ENCODE measurements at places on chromosomes 5 and 9.

- DNase-seq: no peak
These were observed 57.4 kb downstream of the TMEM38B start for GRCh38 chr9:105751761-105752160.

DNA sequence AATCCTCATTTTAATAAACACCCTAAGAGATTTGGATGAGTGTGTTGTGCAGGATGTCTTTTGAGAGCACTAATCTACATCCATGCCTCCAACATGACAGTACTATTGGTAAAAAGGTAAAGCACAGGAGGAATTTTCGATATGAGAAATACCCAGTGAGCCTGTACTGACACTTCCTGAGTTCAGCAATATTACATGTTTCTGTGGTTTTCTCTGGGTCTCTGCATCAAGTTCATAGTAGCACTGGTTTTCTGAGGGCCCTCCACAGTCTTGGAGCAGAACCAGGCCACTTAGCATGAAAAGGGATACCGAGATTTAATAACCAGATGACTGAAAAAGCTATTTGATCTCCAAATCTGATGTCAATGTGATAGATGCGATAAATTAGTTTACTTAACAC is 524.1 kb downstream of the TMEM38B start:
- no peak for DNase-seq

GRCh38 chr5:91283899-91284298 is 99.2 kb downstream of the ARRDC3 start:
- DNase-seq: peak; percentile 53

DNA sequence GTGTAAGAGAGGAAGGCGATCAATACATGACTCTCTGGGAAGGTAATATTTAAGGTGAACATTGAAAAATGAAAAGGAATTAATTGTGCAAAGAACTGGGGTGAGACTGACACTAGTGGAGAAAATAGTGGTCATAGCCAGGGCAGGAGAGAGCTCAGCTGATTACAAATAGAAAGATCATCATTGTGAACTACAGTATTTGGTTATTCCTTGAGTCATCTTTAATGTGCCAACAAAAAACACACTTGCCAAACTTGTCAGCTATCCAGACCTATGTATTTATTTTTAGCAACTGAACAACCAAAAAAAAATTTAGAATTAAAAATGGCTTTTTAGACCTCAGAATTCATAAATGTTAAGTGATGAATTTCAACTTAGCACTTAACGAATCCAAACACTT is 749.8 kb upstream of the CDH9 start:
- DNase-seq: no peak

- DNase-seq: peak; percentile 34
These were observed 3.2 kb downstream of the RNF208 start for GRCh38 chr9:137218754-137219271.

- DNase-seq: no peak
These were observed 58.1 kb downstream of the ABCA1 start for GRCh38 chr9:104869811-104870210.

GRCh38 chr5:74079971-74080556 is 454.1 kb downstream of the ARHGEF28 start:
- DNase-seq: peak; percentile 20

- no peak for DNase-seq
These were observed 74.5 kb upstream of the TBCA start for GRCh38 chr5:77850536-77851175.

DNA sequence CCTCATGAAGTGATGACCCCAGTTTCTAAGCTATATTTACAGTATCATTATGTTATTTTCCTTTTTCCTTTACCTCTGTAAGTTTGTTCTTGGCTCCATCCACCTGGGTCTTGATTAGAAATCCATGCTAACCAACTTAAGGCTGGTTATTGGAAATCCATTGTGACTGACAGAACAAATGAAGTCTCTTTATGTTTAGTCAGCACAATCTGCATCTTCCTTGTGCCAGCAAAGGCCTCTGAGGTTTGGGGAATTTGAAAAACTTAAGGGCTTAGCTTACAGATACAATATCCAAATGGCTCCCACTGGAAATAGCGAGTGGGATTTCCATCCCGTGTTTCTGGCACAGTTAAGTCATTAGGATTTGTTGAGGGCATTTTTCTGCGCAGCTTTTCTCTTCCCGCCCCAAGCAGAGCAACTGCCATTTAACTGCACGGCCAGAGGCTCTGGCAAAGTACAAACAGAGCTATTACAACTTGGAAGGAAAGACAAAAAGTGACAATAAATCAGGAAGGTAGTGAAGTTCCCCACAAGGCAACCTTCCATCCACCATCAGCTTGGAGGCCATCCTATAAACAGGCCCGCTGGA is 64.2 kb downstream of the DCP2 start:
- DNase-seq: no peak

GRCh38 chr9:18129809-18130334 is 344.1 kb upstream of the ADAMTSL1 start:
- DNase-seq: no peak

- no peak for DNase-seq
These were observed 62.3 kb upstream of the ZFR start for GRCh38 chr5:32506799-32507198.

DNA sequence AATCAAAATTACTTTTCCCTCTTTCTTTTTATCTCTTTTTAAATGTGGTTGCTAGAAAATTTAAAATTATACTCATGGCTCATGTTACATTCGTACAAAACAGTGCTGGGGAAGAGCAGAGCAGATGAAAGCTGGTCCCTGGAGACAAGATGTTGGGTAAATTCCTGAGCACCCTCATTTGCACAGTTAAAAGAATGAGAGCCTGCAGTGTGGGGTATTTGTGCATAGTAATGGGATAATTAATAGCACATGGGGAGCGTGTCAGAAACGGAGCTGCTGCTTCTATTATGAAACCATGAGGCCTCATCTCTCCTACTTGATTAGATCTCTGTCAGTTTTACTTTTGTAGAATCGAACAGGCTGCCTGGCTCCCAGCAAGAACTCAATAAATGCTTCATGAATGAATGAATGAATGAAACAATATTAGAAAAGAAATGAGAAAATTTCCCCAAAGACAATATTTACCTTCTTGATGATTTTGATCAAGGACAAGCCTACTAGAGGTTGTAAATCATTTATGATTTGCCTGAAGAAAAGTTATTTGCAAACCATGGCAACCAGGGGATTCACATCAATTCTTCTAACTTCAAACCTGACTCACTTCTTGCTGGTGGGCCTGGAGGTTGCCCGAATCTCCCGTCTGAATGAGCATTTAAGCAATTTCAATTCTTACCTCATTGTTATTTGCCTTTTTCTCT is 177.2 kb upstream of the TUT7 start:
- no peak for DNase-seq

DNA sequence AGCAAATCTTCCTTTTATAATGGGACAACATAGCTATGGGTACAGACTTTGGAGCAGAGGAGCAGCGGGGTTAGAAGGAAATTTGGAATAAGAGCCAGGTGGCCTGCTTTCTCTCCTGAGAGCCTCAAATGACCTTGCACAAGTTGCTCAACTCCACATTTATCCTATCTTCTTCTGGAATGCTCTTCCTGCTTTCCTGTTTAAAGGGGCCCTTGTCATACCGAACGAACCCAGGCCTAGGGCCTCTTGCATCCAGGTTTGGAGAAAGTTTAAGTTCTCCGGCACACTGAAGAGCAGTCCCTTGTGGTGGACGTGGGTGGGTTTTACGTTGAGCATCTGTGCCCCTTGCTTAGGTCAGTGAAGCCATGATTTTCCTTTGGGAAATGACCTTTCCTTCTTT is 197.9 kb upstream of the NR3C1 start:
- no peak for DNase-seq

GRCh38 chr5:40678460-40679147 is 1.1 kb upstream of the PTGER4 start:
- DNase-seq: peak; percentile 50

- DNase-seq: no peak
These were observed 15.8 kb downstream of the GZMK start for GRCh38 chr5:55039843-55040242.

DNA sequence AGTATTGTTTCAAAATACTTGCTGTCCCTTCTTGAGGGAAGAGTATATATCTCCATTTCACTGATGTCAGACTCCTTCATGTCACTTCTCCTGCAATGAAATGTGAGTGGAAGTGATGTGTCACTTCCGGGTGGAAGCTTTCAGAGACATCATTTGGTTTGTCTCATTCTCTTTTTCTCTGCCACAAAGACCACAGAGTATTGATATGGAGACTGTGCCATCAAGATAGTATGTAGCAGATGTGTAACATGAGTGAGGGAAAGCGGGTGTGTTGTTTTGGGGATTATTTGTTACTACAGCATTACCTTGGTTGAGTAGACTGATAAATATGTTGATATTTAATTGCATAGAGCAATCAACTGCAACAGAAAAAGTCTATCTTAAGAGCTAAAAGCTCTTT is 169.8 kb downstream of the FBXL7 start:
- DNase-seq: no peak

- DNase-seq: no peak
These were observed 590.2 kb downstream of the NR2F1-AS1 start for GRCh38 chr5:92990771-92991170.

GRCh38 chr5:135254183-135254582 is 144.8 kb downstream of the MACROH2A1 start:
- DNase-seq: no peak

DNA sequence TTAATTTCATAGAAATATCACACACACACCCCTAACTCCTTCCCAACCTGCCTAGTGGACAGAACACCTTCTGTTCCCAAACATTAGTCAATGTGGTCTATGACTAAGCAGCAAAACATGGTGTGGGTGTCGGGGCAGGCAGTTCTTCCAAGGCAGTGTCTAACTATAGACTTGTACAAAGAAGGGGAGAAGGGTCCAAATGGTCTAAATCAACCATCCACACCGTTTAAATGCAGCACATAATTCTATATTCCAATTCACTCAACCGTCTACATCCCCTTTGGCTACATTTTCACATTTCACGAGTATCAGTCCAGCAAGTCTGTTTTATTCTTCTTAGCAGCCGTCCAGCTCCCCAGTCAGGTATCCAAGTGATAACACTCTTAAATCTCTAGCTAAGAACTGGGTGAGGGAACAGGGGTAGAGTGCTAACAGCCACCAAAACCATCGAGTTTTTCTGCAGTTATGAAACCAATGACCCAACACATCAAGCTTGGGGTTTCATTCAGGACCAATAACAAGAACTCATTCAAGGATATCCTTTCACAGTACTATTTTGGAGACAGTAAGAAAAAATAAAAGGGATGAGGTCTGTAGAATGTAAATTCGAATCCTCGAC is 3.3 kb downstream of the ZNF608 start:
- no peak for DNase-seq

DNA sequence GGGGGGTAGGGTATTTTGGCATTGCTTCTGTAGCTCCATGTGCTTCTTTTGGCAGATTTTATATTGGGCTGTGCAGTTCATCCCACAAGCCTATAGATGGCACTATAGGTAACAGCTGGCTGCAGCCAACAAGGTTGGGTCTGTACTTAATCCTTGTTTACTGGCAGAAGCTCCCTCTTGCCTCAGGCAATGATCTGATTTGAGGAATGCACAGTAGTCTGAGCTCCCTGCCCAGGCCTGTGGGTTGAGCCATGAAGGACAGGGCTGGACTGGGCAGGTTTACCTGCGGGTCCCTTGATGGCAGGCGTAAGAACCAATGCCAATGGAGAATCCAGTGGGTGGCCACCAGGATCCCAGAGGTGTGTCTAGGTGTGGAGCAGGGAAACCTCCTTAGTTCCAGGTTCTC is 11.7 kb upstream of the OR1J2 start:
- peak; percentile 10 for DNase-seq

DNA sequence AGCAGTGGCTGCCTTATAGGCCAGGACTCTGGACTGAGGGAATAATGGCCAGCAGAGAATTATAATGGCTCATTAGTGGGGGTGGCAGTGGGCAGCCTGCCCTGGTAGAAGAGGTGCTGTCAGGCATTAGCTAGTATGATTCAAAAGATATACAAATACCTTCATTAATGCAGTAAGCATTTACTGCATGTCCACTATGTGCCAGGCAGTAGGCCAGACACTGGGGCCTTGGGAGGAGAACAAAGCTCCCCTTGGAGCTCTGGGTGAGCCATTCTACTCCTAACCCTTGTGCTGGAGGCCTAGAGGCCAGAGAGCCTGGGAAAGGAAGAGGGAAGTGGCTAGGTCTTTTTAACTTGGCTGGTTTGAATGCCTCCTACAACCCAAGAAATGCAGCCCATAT is 2.0 kb upstream of the GARNL3 start:
- no peak for DNase-seq

- no peak for DNase-seq
These were observed 61.3 kb downstream of the GLIS3 start for GRCh38 chr9:4238522-4238921.

DNA sequence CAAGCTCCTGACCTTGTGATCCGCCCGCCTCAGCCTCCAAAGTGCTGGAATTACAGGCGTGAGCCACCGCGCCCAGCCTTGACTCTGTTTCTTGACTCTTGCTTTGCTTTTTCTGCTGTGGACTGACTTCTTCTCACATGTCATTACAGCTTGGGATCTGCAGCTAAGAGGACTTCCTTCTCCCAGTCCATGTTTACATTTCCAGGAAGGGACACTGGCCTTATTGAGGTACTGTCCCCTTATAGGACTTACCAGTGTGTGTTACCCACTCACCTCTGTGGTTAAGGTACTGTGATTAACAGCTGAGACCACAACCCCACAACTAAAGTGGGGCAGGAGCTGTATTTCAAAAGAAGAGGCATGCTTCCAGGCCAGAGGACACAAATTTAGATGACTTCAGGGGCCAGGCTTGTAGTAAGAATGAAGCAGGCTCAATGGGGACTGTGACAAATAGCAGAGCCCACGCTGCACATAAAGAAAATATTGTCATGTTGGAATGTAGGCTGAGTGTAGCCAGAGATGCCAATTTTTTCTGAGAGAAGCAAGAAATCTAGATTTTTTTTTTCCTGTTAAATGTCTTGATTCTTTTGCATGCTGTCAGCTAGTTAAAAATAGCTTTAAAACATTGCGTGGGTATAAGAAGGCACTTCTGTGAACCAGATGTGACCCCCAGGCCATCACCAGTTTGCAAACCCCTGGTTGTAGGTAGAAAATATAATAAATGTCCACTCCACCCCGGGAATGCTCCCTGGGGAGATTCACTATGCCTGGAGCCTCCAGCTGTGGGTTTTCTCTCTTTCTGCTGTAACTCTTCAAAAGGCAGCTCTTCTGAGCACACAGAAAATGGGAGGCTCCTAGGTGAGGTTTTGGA is 75.0 kb downstream of the PTPDC1 start:
- no peak for DNase-seq

DNA sequence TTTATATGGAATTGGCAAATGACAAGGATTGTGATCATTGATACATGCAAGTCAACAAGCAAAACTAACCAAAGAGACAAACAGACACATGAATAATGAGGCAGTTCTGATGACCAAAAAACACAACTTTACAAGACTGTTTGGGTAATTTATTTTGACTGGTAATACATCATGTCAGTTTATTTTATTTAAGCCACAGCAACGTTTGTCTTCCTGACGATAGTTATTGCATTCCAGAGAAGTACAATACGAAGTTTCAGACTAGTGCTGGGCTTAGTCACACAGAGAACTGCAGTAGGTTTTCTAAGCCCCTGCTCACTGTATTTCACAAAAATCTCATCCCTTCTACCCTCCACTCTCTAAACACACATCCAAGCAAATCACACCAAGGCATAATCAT is 514.2 kb downstream of the RAB3C start:
- DNase-seq: no peak

Measured in inflammatory macrophage treated with lipopolysaccharide for 4 hours (primary cell).